AG04449 (cell line): ENCODE measurements at places on chromosomes 3 and 15.

- no peak for DNase-seq
Measured at GRCh38 chr3:151875759-151876158, 2.3 kb downstream of the SUCNR1 start.

- DNase-seq: peak; percentile 54
Measured at GRCh38 chr3:72288955-72289691, 504.2 kb upstream of the PROK2 start.

DNA sequence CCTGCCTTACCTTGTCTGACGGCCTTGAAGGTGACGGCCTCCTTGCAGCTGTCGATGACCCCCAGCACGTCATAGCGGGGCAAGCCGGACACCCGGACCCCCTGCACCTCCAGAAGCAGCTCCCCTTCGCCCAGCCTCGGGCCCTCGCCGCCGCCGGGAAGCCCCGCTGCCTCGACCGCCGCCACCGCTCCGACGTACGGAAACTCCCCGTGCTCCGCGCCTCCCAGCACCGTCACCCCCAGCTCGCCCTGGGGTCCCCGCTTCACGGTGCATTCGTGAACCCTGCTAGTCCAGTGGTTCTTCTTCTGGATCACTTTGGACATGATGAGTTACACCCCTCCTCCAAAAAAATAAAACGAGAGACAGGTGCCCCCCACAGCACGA is 740 bp downstream of the MAGI1 start:
- no peak for DNase-seq

- DNase-seq: no peak
Measured at GRCh38 chr3:11699083-11699427, 55.3 kb upstream of the VGLL4 start.

- no peak for DNase-seq
Measured at GRCh38 chr3:154904328-154904727, 175.8 kb upstream of the MME start.

- DNase-seq: no peak
Measured at GRCh38 chr3:178585454-178585853, 49.2 kb downstream of the KCNMB2 start.

GRCh38 chr3:76177610-76178009 is 392.3 kb upstream of the ZNF717 start:
- DNase-seq: no peak

GRCh38 chr3:19816631-19817030 is 117.4 kb downstream of the EFHB start:
- no peak for DNase-seq

GRCh38 chr3:62607287-62608029 is 234.1 kb upstream of the FEZF2 start:
- DNase-seq: no peak

DNA sequence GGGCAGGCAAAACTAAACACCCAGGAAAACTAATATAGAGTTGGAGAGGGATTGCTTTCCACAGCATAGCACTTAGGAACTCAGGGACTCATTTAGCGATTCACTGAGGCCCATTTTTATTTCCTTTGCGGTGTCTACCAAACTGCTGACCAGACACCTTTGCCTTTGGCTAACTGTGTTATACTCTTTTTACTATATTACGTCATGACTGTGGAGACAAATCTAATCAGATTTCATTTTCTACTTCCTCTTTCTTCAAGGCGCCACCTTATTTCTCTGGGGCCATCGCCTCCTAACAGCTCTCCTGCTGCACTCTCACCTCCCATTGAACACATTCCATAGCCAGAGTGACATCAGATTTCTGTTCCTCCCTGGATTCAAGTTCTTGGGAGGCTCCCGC is 215.7 kb upstream of the WNT5A start:
- DNase-seq: no peak

DNA sequence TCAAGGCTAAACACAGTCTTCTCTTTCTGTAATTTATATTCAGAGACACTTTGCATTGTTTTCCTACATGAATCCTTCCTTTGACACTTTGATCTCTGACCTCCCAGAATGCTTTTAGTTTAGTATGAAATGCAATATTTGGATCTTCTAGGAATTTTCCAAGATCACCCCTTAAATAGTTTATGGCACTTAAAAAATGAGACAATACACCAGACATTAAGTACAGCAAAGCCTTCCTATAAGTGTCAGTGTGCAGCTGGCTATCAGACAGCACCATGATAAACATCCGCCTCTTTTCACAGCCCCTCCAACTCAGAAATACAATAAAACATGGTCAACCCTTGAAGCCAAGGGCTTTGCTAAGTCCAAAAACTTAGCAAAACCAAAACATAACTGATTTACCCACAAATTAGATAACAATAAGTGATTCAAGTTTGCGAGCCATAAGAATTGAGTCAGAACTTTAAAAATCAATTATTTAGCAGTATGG is 304.4 kb upstream of the LRRFIP2 start:
- no peak for DNase-seq

DNA sequence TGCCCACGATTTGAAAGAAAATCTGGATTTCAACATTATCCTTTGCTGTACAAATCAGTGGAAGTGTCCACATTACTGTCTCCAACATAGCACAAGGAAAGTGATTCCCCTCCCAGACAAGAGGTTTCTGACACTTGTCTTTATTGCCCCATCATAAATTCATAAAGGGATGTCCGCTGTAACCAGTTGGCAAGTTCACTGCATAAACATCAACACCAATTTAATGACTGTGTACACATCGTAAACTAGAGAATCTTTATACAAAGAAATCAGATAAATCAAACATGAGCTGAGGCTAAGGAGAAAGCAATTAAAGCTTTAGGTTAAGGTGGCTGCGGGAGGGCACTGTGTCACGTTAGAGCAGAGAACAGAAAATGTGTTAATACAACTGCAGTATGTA is 129.8 kb downstream of the MEIS2 start:
- DNase-seq: no peak
